ENCODE measurements at places on chromosomes 3 and 15.

DNA sequence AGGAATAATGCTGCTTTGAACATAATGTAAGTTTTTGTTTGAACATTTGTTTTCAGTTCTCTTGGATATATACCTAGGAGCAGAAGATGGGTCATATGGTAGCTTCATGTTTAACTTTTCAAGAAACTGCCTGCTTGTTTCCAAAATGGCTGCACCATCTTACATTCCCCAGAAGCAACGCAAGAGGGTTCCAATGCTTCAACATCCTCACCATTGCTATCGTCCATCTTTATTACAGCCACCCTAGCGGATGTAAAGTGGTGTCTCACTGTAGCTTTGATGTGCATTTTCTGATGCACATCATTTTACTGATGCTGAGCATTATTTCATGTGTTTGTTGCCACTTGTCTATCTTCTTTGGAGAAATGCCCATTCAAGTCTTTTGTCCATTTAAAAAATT is 46.4 kb upstream of the GATA2 start:
- DNase-seq: no peak

DNA sequence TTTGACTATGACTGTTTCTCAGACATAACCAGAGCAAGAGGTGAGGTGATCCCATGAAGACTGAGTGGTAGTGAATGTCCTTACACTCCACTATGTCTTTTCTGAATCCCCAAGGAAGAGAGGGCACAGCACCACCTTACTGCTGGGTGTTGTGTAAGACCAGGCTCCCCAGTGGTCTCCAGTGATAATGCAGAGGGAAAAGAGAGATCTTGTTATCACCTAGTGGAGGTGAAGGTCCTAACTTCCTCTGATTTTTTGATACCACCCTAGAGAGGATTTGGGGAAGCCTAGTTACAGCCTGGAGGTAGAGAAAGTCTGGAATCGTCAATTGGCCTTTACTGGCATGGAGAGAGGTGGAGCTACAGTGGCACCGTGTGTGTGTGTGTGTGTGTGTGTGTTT is 288.0 kb upstream of the BCHE start:
- no peak for DNase-seq

- DNase-seq: no peak
Measured at GRCh38 chr15:56942118-56942517, 23.7 kb downstream of the TCF12 start.

DNA sequence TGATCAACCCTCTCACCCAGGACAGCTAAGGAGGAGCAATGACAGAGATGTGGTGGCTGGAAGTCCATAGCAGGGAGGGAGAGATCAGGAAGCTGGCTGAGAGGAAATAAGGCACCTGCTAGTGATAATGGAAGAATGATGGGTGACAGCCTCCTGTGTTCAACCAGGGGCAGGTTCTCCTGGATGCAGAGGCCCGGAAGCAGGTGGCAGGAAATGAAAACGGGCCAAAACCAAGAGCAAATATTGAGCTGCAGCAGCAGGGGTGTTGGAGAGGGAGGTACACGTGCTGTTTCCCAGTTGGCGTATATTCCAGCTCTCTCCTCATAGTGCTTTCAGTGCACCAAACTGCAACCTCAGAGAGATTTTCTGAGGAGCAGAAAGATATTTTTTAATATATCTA is 213.4 kb upstream of the TBL1XR1 start:
- DNase-seq: no peak

DNA sequence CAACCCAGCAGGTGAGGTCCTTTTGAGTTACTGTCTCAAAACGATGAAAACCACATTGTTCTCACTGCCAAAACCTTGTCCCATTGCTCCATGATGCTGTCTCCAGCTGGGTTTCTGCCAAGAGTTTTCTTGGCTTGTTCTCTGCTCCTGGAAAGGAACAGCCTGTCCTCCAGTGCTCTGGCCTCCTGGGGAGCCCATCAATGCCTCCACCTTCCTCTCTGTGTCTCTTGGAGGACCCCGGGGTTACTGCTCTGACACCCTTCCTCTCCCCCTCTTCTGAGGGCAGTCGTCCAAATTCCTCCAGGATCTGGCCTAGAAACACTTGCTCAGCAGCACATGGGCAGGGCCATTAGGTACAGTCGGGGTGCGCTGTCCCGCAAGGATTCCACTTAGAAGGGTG is 63.9 kb upstream of the RGMA start:
- no peak for DNase-seq

- no peak for DNase-seq
Measured at GRCh38 chr3:58411851-58412830, 21.5 kb downstream of the PDHB start.

DNA sequence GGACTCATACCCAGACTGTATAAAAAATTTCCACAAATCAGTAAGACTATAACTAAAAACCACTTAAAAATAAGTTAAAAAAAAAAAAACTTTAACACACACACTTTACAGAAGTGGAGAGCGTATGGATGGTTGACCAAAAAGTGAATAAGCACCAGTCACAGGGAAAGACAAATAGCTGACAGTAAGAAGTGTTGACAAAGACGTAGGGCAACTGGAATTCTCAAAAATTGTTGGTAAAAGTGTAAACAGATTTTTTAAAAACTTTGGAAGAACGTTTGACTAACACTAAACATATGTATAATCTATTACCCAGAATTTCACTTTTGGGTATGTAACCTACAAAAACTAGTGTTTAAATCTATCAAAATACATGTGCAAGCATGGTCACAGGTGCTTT is 73.7 kb downstream of the TMEM212 start:
- DNase-seq: no peak

DNA sequence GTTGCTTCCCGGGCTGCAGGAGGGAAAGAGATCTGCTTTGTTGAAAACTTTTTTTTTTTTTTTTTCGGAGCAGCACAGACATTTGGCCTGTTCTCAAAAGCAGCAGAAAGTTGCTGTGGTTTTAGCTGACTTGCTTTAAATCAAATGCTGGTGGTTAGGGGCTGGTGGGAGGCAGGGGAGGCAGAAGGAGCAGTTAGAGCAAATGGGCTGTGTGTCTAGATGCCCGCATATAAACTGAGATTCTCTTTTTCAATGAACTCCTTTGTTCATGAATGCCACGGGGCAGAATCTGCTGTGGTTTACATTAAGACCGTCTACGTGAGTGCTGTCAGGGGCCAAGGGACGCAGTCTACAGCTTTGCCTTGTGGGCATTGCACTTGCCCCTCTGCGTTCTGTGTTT is 95.9 kb downstream of the FLNB start:
- DNase-seq: no peak

GRCh38 chr15:93165734-93166470 is 76.9 kb upstream of the RGMA start:
- DNase-seq: no peak

DNA sequence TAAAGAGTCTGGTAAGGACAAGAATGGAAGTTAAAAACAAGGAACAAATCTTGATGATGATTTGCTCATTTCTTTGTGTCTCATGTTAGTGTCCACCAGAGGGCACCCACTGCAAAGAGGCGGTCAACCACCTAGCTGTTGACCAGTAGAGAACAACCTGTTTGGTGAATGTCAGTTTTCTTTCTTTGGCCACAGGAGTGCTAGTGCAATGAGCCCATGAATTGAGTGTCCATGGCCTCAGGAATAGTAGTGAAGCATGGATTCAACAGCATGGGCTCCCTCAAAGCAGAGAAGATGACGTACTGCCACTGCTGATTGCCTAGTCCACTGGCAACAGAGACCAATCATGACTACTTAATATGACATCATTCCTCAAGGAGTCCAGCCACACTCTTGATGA is 10.7 kb upstream of the CNTN6 start:
- no peak for DNase-seq

- DNase-seq: no peak
Measured at GRCh38 chr3:38110314-38111050, 26.4 kb downstream of the ACAA1 start.

DNA sequence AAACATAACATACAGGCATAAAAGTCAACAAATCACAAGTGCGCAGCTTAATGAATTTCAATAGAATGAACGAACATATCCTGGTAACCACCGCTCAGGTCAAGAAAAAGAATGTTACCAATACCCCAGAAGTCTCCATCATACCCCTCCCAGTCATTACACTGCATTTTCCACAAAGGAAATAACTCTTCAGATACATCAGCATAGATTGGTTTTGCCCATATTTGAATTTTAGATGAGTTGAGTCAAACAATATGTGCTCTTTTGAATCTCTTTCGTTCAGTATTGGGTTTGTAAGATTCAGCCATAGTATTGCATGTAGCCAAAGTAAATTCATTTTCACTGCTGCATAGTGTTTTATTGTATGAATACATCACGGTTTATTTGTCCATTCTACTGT is 6.2 kb upstream of the RAB6B start:
- DNase-seq: no peak

DNA sequence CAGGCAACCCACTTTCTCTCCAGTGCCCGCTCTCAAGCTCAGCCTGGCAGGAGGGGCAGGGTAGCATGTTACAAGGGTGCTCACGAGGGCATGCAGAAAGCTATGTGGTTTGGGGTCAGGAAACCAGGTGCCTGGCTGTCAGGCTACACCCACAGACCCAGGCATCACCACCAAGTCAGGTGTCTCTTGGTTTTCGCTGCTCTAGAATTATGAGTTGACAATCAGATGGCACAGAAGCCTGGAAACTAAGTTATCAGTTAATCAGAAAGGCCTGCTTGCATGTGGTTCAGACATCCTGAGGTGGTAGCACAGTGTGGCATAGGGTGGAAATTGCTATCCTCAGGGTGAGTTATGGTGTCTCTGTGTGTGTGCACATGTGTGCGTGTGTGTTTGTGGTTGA is 16.2 kb upstream of the CCR9 start:
- DNase-seq: no peak

DNA sequence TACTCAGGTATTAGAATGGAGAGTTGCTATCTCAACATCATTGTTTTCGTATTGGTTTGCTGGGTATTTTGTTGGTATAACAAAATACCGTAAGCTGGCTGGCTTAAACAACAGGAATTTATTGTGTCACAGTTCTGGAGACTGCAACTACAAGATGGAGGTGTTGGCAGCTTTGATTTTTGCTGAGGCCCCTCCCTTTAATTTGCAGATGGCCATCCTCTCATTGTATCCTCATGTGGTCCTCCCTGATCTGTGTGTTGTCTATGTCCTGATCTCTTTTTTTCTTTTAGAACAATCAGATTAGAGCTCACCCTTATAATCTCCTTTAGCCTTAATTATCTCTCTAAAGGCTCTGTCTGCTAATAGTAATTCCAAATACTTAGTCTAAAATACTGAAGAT is 299.8 kb upstream of the GOLIM4 start:
- no peak for DNase-seq

DNA sequence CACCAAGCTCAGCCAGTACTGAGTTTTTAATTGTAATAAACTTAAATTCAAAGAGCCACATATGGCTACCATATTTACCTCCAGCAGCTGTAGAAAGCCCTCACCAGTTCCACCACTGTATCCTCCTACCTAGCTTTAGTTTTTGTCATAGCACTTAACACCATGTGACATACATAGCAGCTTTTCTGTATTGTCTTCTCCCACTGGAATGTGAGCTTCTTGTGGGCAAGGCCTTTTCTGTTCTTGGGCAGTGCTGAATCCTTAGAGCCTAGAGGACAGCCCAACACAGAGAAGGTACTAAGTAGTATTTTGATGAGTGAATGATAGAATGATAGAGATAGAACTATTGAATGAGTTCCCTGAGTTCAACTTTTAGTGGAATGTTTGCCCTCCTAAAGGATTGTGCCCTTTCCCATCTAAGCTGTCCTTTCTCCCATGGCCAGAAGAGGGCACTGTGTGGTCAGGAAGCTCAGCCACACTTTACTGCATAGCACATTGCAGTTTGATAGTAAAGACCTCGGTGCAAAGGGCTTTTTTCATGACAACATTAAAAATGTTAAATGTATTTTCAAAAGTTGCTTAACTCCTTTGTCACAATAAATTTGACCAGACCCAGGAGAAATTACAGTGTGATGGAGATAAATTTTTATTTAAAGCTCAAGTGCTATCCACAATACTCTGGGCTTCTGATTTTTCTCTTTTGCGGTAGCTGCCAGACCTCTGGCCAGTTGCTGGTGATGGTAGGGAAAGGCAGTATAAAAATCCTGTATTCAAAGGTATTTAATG is 115.8 kb downstream of the GHSR start:
- DNase-seq: no peak

DNA sequence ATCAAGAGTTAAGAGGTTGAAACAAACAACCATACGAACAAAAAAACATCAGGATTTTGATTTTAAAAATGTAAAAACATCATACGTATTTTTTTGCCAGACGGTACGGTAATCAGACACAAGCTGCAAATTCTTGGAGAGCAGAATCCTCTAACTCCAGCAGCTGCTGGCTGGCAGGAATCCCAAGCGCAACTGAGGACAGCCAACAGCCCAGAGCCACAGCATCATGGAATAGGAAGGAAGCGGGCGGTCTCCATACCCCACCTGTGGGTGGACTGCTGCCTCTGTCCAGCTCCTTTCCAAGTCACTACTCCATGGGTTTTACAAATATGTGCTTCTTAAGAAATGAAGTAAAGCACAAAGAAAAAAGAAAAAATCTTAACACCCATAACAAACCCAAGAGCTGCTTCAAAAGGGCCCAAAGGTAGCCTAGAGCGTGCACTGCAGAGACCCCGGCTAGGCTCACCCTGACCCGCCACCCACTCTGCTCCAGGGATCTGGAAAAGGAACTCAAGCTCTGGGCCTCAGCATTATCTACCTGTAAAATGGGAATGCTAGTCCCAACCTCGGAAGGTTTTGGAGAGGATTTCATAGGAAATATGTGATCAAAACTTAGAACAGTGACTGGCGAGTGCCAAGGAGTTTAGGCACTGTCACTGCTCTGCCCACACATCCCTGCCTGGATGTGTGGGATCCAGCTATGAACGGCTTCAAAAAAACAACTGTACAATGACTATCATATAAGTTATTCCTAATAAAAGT is 33.4 kb downstream of the ZXDC start:
- no peak for DNase-seq

DNA sequence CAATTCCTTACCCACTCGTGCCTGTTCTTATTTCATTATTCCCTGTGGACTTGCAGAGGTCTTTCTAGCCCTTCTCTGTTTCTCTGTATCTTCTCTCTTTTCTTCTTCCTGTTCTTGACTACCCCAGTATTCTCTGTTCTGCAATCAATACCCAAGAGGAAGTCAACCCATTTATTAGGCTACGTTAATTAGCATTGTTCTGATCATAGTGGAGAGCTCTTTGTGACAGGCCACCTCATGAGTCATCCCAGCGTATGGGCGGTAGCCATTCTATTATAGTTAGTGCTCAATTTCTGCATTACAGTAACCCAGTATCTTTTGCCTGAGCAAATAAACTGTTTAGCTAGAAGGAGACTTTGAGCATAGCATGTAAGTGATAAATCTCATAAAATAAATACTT is 259.5 kb upstream of the GRM7 start:
- DNase-seq: no peak

DNA sequence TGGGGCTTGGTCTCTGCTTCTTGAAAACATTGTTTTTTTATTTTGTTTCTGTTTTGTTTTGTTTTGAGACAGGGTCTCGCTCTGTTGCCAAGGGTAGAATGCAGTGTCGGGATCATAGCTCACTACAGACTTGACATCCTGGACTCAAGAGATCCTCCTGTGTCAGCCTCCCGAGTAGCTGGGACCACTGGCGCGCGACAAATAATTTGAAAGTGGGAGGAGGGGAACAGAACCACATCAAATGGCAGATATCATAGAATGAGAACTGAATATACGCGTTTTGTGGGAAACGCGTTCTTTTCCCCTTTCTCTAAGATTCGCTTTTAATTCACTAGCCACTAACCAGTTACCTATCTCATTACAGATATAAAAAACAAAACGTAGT is 641 bp upstream of the VPS13C start:
- no peak for DNase-seq

Data from AG09319 (cell line).